Type B pancreatic cell (in vitro differentiated cells): ENCODE measurements at places on chromosomes 5 and 9.

- peak; percentile 27 for DNase-seq
These were observed 3.4 kb downstream of the IL4 start for GRCh38 chr5:132677191-132677590.

DNA sequence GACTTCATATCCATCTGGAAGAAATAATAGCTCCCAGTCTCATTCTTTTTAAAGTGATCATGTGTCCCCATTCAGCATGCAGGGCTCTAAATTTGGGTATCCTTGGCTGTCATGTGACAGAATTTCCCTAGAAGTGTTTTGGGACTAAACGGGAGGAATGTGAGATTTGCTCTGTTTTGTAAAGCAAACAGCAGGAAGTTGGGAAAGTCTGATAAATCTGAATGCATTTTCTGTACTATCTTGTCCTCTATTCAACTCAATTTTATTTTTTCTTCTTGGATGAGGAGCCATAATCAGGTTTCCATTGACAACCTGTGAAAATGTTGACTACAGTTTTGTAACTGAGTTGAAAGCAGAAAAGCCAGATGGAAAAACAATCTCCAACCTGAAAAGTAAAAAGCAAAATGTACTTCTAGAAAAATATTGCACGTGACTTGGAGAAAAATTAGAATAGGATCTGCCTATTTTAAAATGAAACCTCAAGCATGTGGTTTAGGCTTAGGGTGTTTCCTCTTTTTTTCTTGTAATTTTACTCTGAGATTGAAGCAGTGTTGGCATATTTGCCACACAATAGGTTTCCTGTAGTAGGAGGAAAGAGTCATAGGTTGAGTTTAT, 76.2 kb upstream of the IL6ST start:
- no peak for DNase-seq

GRCh38 chr5:99314721-99315120, 385.9 kb upstream of the CHD1 start:
- DNase-seq, result no peak

GRCh38 chr9:114811301-114811700, 5.5 kb upstream of the TNFSF15 start:
- DNase-seq, result no peak

DNA sequence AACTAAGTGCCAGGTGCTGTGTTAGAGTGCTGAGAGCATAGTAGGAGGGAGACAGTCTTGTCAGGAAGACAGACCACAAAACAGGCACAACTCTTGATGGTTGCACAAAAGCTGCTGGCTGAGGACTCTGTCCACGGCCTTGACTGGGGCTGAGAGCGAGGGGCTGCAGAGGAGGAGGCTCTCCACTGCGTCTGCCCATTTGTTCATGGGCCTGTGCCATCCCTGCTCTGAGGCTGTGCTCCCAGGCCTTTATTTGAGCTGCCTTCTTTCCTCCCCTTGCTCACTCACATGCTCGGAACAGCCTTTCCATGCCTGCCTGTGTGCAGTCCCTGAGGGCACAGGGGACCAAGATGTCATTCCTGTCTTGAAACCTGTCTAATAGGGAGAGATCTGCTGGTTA, 147.8 kb downstream of the CACNA1B start:
- peak; percentile 53 for DNase-seq

DNA sequence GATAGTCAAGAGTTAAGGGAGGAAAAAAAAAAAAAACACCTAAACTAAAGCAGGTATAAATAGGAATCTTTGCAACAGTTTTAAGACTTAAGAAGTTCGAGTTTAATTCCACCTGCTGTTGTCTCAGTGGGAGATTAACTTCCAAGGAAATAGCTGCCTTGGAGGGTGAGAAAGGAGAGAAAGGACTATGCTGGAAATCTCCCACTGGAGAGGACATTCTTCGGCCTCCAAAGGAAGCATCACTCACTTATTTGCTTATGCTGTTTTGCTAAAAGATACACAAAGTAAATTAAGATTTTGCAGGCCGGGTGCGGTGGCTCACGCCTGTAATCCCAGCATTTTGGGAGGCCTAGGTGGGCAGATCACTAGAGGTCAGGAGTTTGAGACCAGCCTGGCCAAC, 317.9 kb upstream of the MPDZ start:
- no peak for DNase-seq

- no peak for DNase-seq
These were observed at the start of gene SUSD3 for GRCh38 chr9:93058355-93059010. Gene SUSD3, plus strand, starts transcription at chr9:93058701. Its CDS starts 42 bp downstream, at chr9:93058743.

- DNase-seq, result no peak
These were observed 7.2 kb downstream of the STARD4 start for GRCh38 chr5:111505096-111505495.

- no peak for DNase-seq
These were observed 699.9 kb upstream of the MEF2C start for GRCh38 chr5:89582768-89583339.

DNA sequence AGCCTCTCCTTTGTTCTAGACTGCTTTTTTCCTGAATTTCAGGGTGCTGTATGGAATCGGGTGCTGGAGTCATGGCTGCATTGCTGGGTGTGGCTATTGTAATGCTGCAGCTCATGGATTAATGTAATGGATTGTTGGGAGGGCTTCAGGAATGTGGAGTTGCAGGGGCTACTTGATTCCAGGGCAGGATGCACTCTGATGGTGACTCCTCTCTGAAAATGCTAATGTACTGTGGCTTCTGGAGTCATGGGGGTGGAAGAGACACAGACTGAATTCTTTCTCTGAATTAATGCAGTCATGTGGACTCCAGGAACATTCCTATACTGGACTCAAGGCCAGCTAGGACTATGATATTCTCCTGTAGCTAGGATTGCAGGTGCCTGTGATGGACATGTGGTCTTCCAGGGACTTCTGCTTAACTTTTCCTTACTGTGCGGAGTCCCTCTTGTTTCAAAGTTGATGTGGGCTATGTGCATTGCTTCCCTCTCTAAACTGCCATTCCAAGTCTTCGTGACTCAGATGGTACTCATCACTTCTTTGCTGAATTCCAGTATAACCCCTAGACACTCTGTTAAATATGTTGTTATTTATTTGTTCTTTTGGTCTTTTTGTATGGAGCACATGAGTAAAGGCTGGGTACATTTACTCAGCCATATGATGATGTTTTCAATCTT, 396.2 kb downstream of the KCTD16 start:
- no peak for DNase-seq

DNA sequence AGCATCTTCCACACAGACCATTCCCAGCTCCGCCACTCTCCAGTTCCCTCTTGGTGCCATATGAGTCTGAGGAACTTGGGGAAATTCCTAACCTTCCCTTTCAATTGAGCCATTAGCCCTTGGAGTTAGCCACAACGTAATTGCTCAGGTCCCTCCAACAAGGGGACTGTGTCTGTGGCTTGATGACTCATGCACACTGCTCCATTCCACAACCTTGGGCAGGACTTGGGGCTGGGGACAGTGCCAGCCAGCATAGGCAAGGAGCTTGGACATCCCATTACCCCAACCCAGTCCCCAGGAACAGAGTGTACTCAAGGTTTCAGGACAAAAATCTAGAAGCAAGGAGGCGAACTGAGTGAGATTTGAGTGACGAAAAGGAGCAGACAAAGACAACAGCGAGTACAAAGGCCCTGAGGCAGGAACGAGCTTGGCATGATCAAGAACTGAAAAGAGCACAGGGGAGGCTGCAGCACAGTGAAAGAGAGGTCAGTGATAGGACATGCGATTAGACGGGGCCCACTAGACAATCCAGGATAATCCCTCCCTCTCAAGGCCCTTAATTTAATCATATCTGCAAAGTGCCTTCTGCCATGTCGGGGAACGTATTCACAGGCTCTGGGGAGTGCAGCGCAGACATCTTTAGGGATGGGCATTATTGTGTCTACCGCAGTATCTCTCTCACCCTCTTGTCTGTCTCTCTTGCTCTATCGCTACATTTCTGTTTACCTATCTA, 16.0 kb upstream of the JADE2 start:
- DNase-seq, result no peak

DNA sequence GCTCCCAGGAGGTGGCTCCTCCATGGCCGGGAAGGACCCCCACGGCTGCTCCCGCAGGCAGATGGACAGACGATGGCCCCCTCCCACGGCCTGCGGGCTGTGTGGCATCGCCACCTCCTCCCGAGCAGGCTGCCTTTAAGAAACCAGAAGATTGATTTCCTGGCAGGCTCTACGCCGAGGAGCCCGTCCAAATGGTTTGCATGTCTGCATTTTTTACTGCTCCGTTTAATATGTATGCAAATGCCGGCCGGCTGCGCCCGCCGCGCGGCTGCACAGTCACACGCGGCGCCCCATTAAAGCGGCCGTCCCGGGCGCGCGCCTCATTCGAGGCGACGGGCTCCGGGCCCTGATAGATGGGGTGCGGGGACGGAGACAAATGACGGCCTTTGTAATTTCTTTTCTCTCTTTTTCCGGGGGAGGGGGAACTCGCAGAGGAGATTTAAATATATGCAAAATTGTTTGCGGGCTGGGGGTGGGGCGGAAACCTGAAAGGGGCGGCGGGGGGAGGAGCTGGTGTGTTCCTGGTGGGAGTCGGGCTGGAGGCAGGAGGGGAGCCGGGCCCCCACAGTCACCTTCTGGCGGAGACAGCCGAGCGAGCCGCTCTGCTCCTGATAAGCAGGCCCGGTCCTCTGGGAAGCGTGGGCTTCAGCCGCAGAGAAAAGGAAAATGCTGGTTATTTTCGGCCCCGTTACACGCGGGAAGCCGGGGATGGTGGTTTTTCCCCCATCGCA, 158.7 kb upstream of the IER5L start:
- no peak for DNase-seq

GRCh38 chr9:34256104-34256503, 73.0 kb downstream of the KIF24 start:
- no peak for DNase-seq

DNA sequence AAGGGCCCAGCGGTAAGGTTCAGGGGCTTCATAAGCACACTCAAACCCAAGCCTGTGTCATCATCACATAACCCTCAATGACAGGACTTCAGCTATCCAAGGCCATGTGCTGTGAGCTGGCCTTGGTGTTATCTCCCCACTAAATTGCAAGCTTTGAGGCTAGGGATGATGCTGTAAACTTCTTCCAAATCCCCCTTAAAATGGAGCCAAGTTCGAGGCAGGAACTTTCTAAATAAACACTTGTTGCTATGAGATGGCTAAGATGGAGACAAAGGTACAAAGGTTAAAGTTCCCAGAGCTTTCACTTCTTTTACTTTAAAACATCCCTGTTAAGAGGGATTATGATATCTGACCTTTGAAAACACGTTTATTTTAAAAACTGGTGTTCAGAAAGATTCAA, 123.6 kb downstream of the MYO10 start:
- DNase-seq, result no peak

DNA sequence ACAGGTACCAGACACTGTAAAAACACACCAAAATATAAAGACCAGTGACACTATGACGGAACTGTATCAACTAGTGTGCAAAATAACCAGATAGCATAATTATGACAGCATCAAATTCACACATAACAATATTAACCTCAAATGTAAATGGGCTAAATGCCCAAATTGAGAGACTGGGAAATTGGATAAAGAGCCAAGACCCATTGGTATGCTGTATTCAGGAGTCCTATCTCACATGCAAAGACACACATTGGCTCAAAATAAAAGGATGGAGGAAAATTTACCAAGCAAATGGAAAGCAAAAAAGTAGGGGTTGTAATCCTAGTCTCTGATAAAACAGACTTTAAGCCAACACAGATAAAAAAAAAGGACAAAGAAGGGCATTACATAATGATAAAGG, 416.3 kb upstream of the ZNF608 start:
- no peak for DNase-seq

DNA sequence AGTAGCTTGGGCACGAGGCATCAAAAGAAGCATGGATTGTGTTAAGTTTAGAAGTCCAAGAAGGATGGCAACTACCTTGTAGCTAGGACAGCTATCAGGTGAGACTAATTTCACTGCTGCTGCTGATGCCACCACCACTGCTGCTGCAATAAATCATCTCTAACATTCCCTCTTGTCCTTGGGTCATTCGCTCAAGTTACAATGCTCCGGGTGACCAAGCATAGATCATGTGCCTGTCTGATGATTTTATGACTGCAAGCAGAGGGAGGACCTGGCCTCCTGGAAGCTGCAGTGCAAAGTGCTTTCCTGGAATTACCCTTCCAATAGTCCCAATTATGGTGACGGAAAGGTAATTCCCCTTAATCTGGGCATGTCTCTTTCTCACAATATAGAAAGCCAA, 334.4 kb downstream of the PRELID2 start:
- DNase-seq, result no peak

- no peak for DNase-seq
These were observed 139.8 kb upstream of the EDIL3 start for GRCh38 chr5:84524491-84524890.

- no peak for DNase-seq
These were observed 29.5 kb upstream of the ARHGAP26 start for GRCh38 chr5:142740474-142741242.
